ENCODE measurements at places on chromosomes 4 and X.

DNA sequence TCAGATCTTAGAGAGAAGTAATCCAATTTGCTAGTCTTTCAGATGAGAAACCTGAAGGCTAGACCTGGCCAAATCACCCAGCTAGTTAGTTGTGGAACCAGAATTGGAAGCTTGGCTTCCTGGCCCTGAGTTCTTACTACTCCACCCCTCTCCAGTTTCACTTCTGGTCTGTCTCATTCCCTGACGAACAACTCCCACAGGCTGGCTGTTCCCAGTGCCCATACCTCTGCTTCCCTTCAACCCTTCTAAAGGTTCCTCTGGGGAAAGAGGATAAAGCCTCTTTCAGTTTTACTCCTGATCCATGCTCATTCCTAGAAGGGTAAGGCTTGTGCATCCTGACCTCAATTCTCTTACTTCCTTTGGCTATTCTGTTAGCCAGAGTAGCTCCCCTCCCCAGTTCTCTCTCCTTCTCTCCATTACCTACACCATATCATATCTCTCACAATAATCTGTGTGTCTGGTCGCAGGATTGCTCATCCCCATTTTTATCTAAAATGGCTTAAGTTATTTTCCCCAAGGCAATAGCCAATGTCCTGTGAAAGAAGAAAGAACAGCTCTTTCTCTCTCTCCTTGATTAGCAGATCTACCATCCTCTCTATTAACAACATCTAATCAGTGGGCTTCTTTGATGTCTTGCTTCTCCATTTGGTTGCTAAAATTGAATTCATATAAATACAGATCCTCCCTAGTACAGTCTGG, 155.0 kb upstream of the MAOA start:
- DNase-seq = no peak

- no peak for DNase-seq
Measured at GRCh38 chrX:19179389-19179788, 57.1 kb upstream of the ADGRG2 start.

GRCh38 chrX:34503119-34503518, 154.0 kb downstream of the TMEM47 start:
- DNase-seq = no peak

DNA sequence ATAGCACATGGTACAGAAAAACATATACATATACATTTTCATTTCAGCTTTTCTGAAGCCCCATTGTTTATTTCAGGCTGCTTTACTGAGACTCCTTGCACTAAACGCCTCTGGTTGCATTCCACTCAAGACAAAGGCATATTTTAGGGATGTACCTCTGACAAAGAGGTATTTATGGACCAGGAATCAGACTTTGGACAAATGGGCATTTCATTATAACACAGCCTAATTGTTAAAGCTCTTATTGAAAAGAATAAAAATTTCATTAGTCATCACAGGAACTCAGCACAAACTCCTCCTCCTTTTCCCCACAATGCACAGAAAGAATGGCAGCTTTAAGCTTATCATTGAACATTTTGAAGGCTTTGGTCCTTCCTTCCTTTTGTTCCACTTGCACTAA, 62.9 kb upstream of the UGT8 start:
- DNase-seq = no peak

DNA sequence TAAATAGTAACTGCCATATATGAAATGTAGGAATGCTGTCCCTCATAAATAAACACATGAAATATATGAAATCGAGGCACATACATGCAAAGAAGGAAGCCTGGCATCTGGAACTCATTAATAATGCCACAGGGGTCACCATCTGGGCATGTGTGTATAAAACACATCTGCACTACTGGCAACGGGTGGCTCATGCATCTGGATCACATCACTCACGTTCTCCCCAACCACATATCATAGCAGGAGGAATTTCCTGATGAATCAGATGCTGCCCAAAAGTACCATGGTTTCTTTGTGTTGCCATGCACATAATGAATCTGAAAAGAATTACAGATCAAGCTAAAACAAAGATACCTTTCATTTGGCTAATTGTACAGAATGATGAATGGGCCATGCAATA, 28.6 kb downstream of the RNF175 start:
- no peak for DNase-seq

GRCh38 chr4:147644471-147644870, 27.3 kb downstream of the TMEM184C start:
- no peak for DNase-seq

DNA sequence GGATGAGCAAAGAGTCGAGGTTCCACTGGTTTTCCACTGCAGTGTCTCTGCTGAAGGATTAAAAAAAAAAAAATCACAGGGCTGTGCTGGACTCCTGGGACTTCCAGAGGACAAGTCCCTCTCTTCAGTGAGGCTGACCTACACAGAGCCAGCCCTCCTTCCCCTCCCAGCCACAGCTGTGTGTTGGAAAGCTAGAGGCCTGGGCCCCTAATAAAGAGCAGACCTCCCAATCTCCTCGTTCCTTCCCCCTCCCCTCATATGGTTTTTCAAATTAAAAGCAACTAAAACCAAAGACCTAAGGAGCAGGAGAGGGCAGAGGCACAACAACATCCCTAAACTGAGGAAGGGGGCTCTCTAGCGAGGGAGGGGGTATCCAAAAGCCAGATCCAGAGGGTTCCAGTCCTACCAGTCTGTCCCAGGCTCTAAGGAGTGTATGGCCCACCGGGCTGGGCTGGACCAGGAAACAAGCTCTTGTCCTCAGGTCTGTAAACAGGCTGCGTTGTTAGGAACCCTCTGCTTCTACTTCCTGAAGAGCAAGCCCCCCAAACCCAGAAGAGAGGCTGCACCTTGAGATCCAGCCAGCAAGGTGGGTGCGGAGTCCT, 4.0 kb upstream of the PDGFRA start:
- no peak for DNase-seq

GRCh38 chr4:144495944-144496343, 150.0 kb upstream of the HHIP start:
- no peak for DNase-seq

DNA sequence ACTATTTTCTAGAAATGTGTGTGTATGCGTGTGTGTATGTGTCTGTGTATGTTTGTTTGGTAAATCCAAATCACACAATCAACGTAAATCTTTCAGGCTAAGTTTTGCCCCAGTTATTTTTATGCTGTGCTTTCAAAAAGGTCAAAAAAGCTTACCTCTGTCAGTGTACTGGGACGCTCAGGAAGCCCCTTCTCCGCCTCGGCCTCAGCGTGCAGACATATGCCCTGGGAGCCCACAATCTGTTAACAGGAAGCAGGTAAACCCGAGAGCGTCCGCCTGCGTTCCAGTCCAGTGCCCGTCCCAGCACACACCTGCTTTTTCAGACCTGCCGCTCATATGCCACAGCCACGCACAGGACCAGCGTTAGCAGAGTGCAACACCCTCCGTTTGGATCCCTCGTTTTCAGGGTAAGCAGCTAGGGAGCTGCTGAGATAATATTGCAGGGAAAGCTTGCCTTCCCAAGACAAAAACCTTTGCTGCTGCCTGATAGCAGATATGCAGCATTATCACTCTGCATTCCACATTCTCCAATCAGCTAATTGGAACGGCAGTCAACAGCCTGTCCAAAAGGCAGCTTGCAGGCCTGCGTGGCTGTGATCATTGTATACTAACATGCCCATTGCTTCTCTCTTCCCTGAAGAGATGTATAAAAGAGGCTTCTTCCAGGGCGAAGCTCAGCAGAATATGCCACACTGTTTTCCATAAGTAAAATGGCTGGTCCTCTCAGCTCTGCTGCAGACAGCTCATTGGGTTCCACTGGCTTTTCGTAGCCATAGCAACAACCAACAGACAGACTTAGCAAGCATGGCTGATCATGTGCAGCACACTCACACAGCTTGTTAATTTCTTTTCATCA, at the start of gene SORBS2:
TSS of gene SORBS2 (minus strand) at position 686 of the 856 bp plus-strand sequence. CDS start 121,623 bp downstream, outside the sequence.
- no peak for DNase-seq

GRCh38 chr4:151584101-151584500, 175.1 kb downstream of the FHIP1A start:
- DNase-seq = no peak

DNA sequence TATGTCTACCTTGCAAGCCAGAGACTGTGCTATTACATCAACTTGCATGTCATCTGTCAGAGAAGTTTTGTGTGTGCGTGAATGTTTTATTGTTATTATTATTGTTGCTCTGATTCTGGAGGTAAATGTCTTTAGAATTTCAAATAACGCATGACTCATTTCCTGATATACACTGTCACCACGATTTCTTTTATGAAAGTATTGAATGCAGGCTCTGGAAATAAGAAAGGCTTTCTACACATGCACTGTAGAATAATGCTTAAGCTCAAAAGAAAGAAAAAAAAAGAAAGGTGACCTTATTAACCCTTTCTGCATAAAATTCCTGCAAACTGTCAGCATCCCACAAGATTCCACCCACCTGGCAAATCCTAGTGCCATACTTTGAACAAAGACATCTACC, 632.9 kb downstream of the ZNF674 start:
- DNase-seq = no peak

DNA sequence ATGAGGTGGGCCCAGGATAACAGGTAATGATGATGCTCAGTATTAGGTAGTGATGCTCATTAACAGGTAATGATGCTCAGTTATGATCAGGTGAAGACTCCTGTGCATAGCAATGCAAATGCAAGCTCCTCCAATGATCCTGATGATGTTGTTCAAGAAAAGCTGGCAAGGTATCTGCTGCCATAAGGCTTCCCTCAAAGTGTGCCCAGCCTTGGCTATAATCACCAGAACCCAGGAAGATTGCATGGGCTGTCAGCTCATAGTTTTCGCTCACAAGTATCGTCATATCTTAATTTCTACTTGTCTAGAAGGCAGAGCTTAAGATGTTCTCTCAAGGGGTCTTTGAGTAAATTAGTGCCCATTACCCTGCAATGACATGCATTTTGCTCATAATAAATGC, 366.2 kb upstream of the CLNK start:
- DNase-seq = no peak

- no peak for DNase-seq
Measured at GRCh38 chr4:143273160-143273917, 63.3 kb upstream of the GAB1 start.

DNA sequence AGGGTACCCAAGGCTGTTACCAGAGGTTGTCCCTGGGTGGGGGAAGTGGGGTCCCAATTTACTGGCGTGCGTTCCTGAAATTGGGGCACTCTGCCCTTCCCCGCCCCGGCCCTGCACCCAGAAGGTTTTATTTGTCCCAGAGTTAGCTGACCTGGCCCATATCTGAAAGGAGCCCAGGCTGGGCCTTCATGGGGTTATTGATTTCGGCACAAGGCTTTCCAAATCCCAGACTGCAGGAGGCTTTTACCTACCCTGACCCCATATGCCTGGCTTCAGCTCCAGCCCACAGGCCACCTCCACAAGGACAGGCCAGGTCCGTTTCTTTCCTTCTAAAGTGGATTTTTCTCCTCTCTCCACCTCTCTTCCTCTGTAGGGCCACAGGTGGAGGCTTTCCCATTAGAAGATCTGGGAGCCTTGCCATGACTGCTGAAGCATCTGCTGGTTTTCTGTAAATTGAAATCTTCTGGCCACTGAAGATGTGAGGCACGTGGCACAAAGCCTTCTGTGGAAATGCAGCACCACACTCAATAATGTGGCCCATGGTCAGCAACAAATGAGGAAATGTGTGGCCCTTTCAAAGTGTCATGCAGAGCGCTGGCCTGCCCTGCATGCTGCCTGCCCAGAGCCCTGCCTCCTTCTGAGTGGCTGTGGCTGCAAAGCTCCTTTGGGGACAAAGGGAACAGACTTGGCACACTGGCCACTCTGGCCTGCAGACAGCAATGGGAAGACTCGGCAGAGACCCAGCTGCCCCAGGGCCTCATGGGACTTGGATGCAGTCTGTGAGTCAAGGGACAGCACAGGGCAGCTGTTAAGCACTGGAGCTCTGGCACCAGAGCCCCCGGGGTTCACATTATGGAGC, 43.1 kb upstream of the MTM1 start:
- DNase-seq = no peak

DNA sequence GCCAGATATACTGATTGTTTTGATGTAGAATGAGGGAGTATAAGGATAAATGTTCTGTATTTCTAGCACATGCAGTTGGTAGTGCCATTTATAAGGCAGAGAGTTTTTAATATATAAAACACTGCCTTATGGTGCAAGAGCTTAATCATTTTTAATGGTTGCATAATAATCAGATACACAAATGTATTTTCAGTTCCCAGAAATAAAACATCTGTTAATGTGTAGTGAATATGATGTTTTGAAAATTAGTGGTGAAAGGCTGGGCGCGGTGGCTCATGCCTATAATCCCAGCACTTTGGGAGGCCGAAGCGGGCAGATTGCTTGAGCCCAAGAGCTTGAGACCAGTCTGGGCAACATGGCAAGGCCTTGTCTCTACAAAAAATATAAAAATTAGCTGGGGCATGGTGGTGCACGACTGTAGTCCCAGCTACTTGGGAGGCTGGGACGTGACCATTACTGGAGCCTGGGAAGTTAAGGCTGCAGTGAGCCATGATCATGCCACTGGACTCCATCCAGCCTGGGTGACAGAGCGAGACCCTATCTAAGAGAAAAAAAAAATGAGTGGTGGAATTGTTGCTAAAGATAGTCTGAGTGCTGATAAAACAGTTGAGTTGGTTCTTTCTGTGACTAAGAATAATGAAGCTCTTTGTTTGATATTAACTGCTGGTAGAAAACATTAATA, 29.3 kb downstream of the CLCN3 start:
- DNase-seq = no peak

DNA sequence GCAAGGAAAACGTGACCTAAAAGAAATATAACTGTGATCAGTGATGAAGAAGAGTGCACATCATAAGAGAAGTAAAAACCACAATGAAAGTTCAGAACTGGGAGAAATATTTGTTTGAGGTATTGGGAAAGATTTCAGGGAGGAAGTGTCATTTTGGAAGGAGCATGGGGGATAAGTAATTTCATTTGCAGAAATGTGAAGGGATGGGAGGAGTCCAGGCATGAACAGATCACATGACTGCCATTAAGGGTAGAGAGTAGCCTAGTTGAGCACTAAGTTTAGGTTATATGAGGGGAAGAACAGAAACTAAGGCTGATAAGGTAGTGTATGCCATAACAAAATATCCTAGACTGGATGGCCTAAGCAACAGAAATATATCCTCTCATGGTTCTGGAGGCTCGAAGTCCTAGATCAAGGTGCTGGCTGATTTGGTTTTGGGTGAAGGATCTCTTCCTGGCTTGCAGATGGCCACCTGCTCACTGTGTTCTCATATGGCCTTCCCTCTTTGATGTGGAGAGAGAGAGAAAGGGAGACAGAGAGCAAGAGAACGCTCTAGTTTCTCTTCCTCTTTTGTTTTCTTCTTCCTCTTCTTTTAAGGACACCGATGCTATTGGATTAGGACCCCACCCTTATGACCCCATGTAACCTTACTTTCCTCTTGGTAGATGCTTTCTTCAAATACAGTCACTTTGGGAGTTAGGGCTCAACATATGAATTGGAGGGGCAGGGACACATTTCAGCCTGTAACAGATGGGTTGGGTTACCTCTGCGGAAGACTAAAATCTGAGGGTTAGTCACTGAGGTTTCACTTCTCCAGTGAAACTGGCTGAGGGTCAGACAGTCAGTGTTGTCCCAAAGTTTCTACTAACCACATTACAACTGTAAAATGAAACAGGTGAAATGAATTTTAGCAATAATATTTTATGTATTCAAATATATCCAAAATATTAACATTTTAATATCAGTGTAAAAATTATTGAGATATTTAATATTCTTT, 77.9 kb downstream of the EGF start:
- no peak for DNase-seq

GRCh38 chrX:97234471-97235081, 350.9 kb downstream of the RPA4 start:
- no peak for DNase-seq

All from activated gamma-delta T cell (primary cell).